Pulmonary artery endothelial cell (primary cell): ENCODE measurements at places on chromosomes 1 and 21.

DNA sequence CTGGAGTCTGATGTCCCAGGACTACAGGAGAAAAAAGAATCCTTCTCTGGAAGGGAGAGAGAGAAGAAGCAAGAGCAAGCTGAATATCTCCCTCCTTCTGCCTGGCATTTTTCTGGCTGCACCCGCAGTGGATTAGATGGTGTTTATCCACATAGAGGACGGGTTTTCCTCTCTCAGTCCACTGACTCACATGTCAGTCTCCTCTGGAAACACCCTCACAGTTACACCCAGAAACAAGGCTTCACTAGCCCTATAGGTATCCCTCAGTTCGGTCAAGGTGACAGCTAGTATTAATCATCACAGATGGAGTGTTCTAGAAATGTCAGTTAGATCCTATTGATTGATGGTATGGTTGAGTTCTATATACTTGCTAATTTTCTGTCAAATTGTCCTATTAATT lies 87.9 kb downstream of the RHOU start:
- no peak for DNase-seq

- no peak for DNase-seq
These were observed 568.4 kb downstream of the PLA2G4A start for GRCh38 chr1:187396929-187397796.

- no peak for DNase-seq
These were observed 26.7 kb downstream of the SUSD4 start for GRCh38 chr1:223337174-223337869.

- DNase-seq, result no peak
These were observed 34.0 kb downstream of the MEGF6 start for GRCh38 chr1:3577300-3577699.

DNA sequence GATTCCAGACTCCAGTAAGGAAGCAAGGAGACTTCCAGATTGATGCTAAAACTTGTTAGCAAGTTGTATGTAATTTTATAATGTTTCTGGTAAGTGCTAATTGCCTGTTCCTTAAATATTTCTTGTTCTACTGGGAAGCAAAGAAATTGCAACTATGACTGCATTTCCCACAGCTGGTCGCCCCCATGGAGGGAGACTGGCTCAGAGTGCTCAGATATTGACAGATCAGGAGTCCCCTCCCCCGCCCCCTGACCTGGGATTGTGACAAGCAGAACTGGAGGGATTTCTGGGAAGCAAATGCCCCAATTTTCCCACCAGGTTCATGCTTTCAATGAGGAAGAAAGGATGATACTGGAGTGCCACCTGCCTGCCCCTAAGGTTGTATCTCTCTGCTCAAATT lies 82.2 kb upstream of the HMGB4 start:
- DNase-seq, result no peak

DNA sequence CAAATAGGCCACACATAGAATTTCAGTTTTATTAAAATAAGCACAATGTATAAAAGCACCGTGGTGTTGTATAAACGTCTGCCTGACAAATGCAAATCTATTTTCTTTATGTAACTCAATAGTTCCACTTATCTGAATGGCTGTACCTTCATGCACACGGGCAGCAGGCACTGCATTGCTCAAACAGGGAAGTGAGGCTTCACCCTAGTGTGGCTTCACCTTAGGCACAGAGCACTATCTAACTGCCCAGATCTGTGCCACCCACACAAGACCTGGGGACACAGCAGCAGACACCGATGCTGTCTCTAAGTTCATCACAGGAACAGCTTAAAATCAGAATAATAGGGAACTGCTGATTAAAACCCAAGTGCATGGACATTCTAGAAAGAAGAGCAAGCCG lies 6.0 kb upstream of the KNCN start:
- DNase-seq, result no peak

- no peak for DNase-seq
These were observed 30.2 kb downstream of the PRDX6 start for GRCh38 chr1:173507205-173507846.

- no peak for DNase-seq
These were observed 61.3 kb upstream of the DIP2A start for GRCh38 chr21:46397211-46397905.
